Activated CD8-positive, alpha-beta memory T cell treated with anti-CD3 and anti-CD28 coated beads for 48 hours (primary cell): ENCODE measurements at places on chromosomes 3 and 15.

- DNase-seq, result no peak
Observed at GRCh38 chr3:108412121-108412750, 98.2 kb downstream of the MYH15 start.

GRCh38 chr3:130527426-130527825 is 10.4 kb downstream of the COL6A6 start:
- DNase-seq, result no peak

- DNase-seq, result no peak
Observed at GRCh38 chr3:10205451-10206165, 40.9 kb downstream of the IRAK2 start.

DNA sequence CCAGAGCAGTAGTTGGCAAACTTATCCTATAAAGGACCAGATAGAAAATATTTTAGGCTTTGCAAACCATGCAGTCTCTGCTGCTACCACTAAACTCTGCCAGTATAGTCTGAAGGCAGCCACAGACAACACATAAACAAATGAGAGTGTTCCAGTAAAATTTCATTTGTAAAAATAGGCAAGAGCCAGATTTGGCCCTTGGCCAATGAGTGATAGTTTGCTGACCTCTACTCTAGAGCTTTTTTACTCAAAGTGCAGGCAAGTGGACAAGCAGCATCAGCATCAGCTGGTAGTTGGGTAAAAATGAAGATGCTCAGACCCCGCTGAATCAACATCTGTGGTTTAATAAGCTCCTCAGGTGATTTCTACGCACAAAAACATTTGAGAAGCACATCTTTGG is 269.8 kb downstream of the NTRK3 start:
- no peak for DNase-seq

- no peak for DNase-seq
Observed at GRCh38 chr3:31999907-32000439, 18.4 kb downstream of the ZNF860 start.
